ENCODE measurements at places on chromosomes 13 and 19.

GRCh38 chr19:45340232-45340898 is at the start of gene KLC3:
KLC3 (plus strand) TSS chr19:45340750; CDS start chr19:45345542, 4,792 bp downstream.
- peak; percentile 44 for DNase-seq

GRCh38 chr13:50714891-50715290 is 128.6 kb downstream of the DLEU7 start:
- DNase-seq = no peak

DNA sequence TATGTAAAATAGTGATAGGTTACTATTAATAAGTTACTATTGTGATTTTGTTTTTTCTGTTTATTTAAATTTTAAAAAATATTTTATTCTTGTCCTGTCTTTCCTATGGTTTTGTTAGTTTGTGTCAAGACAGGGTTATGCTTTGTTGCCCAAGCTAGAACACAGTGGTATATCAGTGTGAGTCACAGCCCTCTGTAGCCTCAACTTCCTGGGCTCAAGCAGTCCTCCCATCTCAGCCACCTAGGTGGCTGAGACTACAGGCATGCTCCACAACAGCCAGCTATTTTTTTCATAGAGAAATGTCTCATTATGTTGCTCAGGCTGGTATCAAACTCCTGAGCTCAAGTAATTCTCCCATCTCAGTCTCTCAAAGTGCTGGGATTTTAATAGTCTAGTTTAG is 99.5 kb downstream of the ZNF675 start:
- DNase-seq = no peak

- DNase-seq = peak; percentile 64
These were observed 24.3 kb downstream of the COLGALT1 start for GRCh38 chr19:17579661-17580244.

- no peak for DNase-seq
These were observed 1193.0 kb downstream of the UQCRFS1 start for GRCh38 chr19:28019901-28020300.

GRCh38 chr19:13315495-13315894 is 165.3 kb downstream of the IER2 start:
- DNase-seq = no peak

GRCh38 chr13:79935121-79935520 is 405.8 kb downstream of the SPRY2 start:
- no peak for DNase-seq

- DNase-seq = no peak
These were observed 6.3 kb upstream of the RAX2 start for GRCh38 chr19:3778104-3778867.

GRCh38 chr13:34816245-34816884 is 125.7 kb upstream of the NBEA start:
- DNase-seq = no peak

DNA sequence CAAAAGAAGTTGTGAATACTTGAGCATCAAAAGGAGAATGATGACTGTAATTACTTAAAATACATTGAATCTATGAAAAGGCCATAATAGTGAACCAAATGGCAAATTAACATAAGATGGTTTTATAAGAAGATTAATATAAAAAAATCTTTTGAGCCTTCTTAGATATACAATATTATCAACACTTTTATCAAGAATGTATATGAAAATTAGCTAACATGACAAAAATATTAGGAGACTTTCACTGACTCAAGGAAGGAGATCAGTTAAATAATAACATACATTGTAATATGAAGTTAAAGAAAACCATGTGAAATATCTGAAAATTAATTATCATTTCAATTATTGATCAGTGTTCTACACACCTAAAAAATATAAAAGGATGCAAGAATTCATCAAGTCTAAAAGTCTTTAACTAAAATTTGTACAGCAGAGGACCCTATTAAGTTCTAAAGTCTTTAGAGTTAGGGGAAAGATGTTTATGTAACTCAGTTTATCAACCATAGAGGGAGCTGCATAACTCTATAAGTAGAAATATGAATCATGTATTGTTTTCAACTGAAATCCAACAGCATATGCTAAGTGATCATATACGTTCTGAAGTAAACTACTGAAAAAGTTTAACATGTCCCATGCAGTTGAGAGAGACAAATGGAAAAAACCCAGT is 756.1 kb upstream of the MIR17HG start:
- no peak for DNase-seq

Data from HTR-8/SVneo (cell line).